Kasumi-1 (cell line): ENCODE measurements at places on chromosomes 1 and 21.

- no peak for DNase-seq
Observed at GRCh38 chr1:160096274-160097116, 1.9 kb downstream of the IGSF8 start.

GRCh38 chr1:214018386-214019268, 30.9 kb downstream of the PROX1 start:
- DNase-seq, result no peak

DNA sequence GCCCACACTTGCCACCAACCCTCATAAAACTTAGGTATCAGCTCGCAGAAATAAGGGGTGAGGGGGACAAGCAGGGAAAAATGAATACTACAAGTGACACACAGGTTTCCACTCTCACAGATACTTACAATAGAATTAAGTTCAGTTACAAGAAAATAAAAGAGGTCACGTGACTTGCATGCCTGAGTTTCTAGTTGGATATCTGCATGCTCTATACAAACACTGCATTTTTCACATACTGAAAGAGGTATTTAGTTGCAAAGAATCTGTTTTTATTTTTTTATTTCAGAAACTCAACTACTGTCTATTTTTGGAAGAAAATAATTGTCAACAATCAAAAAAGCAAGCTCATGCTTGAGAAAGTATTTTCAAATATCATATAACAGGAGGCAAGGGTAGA, 43.5 kb downstream of the DPYD start:
- DNase-seq, result no peak

DNA sequence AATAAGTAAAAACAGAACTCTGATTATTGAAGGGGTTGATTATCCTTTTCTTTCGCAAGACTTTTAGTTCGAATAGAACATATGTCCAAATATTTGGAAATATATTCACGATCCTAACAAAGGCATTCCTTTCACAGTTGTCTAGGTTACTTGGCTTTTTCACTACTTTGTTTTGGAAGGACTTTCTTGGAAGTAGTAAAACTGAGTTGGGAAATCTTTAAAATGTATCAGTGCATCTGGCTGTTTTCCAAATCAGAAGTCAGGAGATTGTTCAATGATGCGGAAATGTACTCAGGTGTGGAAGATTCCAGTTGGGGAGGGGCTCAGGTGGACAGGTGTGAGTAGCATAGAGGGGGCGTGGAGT, 67.1 kb downstream of the SH3BGR start:
- DNase-seq, result no peak

GRCh38 chr1:193589597-193590040, 403.2 kb upstream of the B3GALT2 start:
- no peak for DNase-seq

DNA sequence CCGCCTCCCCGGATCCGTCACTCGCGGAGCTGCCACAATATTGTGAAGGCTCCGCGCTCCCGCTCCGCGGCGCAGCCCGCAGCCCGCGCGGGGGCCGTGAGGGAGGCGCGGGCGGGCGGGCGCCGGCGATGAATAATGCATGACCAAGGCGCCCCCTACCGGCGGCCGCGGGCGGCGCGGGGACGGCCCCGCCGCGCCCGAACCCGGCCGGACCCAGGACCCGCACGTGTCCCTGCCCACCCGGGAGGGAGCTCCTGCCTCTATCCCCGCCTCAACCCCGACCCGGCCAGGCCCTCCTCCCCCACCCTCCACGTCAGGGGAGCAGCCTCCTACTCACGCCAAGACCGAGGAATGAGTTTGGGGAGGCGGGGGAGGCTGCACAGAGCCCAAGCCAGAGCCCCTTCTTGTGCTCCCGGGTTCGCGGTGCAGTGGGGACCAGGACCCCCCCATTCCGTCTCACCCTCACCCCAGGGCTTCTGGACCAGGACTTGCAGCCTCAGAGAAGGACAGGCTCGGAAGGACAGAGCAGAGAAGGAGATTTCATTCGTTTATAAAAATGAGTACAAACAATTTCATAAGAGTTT, 70.8 kb upstream of the CASZ1 start:
- no peak for DNase-seq

DNA sequence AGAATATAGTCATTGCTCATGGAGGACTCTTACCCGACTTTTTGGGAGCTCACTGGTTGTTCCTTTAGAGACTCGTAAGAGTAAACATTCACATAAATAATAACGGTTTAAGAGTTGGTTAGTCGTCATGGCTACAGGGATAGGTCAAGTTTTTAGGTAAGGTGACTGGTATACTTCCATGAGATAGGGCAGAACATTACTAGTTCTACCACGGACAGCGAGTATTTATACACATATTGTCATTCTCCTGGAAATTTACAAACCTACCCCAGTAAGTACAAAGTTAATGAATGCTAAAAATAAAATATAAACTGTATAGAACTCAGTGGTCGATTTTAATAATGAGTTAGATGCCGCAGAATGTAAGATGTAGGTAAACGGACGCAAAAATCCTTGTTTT, 1.2 kb upstream of the RYR2 start:
- DNase-seq, result no peak

GRCh38 chr1:231776010-231776756, 149.6 kb downstream of the DISC1 start:
- DNase-seq, result no peak

GRCh38 chr1:73859227-73859626, 338.7 kb downstream of the LRRIQ3 start:
- DNase-seq, result no peak

DNA sequence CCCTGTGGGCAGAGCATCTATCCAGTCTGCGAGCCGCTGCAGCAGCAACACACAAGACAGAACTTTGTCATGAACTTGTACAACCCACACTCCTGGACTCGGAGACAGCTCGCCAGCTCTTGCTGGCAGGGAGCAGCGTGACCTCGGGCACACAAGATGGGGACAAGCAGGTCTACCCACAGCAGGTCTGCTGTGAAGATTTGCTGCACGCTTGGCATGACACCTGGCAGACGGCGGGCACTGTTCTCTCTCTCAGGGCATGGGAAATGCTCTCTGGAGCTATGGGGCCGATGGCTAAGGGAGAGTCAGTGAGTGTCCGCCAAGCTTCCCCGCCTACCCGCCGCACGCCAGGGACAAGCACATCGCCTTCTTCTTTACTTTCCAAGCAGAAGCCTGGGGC, 90.0 kb downstream of the STUM start:
- no peak for DNase-seq

DNA sequence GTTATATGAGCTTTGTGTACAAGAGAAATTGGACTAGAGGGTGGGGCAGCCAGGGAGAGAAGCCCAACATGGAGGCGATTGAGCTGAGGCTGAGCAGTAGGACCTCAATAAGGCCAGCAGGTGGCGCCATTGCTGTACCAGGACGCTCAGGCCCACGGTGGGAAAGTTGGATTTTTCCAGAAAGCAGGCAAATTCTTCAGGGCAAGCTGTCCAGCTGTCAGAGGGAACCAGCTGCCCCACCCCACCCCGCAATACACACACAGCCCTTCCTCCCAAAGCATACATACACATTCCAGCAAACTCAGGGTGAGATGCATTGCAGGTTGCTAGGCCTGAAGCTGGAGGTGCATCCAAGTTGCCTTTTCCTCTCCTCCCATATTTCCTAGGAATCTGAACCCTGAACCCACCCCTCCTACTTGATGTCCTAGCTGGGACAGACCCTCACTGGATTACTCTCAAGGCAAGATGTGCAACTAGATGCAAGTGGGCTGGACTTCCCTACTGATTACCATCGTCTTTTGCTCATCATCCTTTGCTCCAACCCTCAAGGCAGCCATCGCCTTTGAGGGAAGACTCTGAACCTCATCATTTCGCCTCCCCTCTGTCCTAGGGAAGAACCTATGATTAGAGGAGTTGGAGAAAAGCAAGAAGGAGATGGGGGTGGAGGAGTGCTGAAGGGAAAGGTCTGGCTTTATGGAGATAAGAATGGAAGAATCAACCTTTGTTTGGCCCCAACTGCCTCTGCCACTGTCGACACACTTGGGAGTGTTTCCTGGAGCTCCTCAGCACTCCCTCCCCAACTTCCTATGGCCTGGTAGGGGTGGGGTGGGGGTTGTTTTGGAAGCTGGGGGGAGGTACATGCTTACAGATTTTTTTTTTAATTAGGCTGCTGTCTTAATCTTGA, 25.5 kb downstream of the CD34 start:
- DNase-seq, result peak; percentile 85

- DNase-seq, result no peak
Observed at GRCh38 chr1:182408435-182409075, 8.1 kb upstream of the TEDDM1 start.

DNA sequence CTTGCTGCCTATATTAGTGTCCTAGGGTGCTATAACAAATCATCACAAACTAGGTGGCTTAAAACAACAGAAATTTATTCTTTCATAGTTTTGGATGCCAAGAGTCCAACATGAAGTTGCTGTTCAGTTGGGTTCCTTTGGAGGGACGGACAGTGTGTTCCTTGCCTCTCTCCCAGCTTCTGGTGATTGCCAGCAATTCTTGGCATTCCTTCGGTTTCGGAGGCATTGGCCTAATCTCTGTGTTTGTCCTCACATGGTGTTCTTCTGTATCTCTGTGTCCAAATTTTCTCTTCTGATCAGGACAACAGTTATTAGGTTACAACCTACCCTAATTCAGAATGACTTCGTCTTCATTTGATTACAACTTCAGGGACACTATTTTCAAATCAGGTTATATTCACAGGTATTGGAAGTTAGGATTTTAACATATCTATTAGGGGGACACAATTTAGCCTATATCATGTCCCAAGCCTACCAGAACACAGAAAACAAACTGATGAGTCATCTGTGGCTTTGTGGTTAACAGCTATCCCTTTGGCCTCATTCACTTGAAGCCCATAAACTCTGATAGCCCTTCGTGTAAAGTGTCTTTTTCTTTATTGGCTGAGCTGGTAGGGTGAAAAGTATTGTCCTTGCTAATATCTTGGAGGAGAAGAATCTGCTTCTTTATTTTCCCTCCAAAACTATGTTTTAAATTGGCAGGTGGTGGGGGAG, 83.2 kb upstream of the PAPPA2 start:
- no peak for DNase-seq

DNA sequence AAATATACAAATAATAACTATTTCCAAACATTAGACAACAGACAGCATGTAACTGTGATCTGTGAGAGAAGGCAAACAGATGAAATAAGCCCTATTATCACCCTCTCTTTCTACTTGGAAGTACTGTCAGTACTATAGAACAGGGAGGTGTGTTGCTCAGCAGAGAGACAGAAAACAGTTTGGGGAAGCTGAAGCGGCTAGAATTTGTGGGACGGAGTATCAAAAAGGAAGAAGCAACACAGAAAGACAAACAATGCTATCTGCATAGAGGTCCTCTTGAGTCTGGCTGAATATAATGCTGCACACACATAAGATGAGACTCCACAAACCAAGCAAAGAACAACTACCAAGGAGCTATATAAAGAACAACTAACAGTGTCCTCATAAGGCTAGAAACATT, 59.4 kb downstream of the ZZZ3 start:
- no peak for DNase-seq

DNA sequence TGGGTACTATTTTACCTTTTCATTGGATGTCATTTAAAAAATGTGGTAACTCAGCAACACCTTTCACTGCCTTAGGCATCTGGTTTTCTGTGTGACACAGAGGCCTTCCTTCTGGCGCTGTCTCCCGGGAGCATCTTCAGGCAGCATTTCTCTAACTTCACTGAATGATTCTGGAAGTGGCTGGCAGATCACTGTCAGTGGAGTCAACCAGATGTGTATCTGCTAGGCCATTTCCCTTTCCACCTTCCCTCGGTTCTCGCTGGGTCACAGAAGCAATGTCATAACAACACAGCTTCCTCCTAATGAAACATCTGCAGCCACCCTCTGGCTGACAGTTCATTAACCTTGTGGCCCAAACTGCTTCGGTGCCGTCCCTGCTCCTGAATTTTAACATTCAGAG, 137.8 kb downstream of the KIF26B start:
- DNase-seq, result peak; percentile 57

GRCh38 chr21:41742073-41742875, 24.6 kb downstream of the RIPK4 start:
- no peak for DNase-seq

DNA sequence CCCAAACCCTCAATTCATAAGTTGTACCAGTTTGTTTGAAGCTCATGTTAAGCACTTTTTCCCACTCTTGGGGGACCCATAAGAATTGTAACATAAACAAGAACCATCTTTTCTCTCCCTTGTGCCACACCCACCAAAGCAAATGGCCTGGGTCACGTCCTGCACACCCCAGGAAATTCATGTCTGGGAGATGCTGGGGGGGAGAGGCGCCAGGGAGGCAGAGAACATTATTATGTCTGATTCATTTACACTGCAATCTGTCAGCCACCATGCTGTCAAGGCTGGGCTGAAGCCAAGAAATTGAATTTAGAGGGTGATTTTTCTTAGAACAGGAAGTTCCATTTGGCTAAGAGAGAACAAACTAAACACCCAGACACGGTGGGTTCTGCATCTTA, 37.2 kb upstream of the IPO9 start:
- no peak for DNase-seq

- DNase-seq, result peak; percentile 50
Observed at GRCh38 chr1:178768423-178768822, 43.4 kb downstream of the RALGPS2 start.

DNA sequence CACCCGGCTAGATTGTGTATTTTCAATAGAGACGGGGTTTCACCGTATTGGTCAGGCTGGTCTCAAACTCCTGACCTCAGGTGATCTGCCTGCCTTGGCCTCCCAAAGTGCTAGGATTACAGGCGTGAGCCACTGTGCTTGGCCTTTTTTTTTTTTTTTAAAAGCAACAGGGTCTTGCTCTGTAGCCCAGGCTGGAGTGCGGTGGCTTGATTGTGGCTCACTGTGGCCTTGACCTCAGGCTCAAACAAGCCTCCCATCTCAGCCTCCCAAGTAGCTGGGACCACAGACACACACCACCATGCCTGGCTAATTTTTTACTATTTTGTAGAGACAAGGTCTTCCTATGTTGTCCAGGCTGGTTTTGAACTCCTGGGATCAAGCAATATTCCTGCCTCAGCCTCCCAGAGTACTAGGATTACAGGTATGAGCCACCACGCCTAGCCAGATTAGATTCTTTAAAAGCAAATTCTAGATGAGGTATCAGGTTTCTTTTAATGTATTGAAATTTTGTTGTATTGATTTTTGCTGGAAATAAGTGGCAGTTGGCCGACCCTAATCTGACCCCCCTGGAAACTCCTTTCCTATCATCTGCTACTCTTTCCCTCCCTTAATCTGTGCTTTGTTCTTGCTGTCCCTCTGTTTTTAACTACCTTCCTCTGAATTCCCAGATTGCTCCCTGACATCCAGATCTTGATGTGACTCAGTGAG, 26.6 kb downstream of the ZFYVE9 start:
- DNase-seq, result no peak

- no peak for DNase-seq
Observed at GRCh38 chr1:183687546-183688304, 34.6 kb upstream of the APOBEC4 start.
